OCI-LY7 (cell line): ENCODE measurements at places on chromosomes 12 and 14. TPM values are rescaled to one million over a fixed set of nuclear protein-coding genes. Genes with fewer than 3 reads are reported as not detected.
A peak's percentile ranks its signal among the peaks of the same experiment; 100 is the strongest.

DNA sequence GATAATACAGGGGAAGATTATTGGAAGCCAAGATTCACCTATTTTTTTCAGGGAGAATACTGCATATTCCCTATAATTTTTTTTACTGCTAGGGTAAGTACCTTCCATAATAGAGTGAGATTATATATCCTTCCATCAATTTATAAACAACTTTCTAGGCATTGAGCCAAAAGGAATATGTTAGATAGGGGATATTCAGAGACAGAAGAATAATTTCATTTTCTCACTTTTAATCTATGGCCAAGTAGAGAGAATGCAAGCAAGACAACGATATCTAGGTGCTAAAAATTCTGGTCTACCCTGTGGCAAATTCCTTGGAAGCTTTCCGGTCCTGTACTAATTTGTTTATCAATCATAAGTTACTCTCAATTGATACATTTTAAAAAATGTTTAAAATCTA, 69.7 kb upstream of the STAC3 start:
- DNase-seq = no peak

- DNase-seq = no peak
Observed at GRCh38 chr12:72010356-72010755, 71.7 kb downstream of the TPH2 start.

GRCh38 chr12:59927032-59927431, 331.2 kb downstream of the SLC16A7 start:
- no peak for DNase-seq

GRCh38 chr14:61516964-61517653, 178.2 kb upstream of the HIF1A start:
- no peak for DNase-seq

DNA sequence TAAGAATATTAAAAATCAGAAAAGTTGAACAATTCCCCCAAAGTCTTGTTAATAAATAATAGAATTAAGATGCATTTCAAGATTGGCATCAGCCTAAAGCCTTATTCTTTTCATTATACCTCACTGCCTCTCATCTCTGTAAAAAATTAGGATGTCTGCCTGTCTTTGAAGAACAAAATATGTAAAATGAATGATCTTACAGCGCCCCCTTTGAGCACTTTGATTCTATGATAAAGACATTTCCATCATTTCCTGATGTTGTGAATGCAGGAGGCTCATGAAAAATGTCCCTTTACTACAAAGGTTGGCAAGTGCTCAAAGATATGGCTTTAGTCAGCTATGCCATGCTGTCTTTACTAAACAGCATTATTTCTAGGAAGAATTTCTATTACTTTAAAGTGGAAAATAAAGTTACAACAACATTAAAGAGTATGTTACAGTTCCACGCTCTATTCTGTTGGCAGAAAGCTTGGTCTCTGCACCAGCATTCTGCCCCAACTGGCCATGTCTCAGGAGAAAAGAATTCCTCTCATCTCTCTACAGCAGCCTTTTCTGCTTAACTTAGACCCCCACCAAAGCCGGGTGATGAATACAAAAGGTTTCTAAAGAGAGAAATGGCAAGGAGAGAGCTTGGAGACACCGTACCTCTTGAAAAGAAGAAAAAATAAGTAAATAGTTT, 95.1 kb downstream of the LLPH start:
- DNase-seq = peak; percentile 12

- no peak for DNase-seq
Observed at GRCh38 chr14:87059060-87059839, 933.7 kb downstream of the GALC start.

- DNase-seq = no peak
Observed at GRCh38 chr12:125310461-125310860, 245.2 kb downstream of the AACS start.

DNA sequence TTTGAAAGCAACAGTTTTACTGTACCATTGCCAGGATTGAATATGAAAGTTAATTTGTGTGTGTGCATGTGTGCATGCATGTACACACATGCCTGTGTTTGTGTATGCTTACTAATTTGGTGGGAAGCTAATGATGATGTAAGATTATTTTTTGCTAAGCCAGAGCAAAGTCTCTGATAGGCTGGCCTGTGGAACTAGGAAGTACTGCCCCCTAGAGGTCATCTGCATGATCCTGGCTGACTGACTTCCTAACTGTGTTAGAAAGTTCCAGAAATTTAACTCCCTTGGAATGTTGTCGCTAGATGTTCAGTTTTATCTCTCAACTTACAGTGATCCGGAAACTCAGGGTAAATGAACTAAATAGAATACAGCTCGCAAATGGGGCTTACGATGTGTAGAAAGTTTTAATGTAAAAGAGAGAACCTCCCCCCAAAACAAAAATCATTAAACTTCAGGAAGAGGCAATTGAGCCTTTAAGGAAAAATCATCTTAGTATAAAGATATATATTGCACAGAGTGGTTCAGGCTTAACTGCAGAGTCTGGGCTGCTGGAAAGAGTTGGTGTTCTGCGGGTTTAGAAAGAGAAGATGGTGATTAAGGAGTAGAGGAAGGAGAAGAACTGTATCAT, 34.3 kb upstream of the SLC38A1 start:
- peak; percentile 60 for DNase-seq

DNA sequence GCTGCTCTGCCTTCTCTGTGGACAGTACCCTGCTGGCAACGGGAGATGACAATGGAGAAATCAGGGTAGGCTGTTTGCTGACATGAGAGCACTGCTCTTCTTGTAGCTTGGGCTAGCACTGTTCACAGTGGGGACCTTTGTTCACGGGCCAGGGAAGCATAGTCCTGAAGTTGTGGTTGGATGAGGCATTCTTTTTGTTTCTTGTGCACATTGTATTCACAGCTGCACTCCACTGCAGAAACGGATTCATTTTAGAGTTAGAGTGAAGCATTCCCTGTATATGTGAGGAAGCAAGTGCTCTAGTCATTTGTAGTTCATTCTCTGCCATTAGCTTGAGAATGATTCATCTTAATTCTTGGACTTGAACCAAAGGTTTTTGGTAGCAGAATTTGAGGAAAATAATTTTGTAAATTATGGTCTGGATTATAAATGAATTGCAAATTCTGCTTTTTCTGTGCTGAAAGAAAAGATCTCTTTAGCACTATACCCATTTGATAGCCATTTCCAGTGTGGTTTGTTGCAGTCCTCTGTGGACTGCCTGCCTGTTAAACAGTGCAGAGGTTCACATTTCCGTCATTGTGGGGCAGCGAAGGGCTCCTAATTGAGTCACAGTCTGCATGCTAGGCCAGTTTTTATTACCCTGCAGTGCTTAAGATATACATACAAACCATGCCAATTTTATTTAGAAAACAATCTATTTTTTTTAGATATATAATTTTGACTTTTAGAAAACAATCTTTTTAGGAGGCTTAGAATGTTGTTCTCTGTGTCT, 80.6 kb downstream of the APAF1 start:
- peak; percentile 56 for DNase-seq

DNA sequence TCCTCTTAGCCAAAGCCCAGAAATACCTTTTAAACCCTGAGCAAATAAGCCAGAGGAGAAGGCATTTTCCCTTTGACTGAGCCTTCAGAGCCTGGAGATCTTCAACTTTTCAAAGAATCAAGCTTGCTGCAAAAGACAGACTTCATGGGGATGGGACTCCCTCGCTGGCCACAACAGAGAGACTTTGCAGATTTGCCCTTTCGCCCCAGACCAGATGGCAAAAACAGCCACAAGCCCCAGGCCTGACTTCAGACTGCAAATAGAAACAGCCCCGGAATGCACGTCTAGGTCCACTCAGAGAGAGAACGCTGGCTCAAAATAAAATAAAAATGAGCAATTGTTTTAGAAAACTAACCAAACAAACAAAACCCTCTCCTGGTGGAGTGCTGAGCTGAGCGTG, 114.6 kb upstream of the MED13L start:
- DNase-seq = no peak

- DNase-seq = no peak
Observed at GRCh38 chr12:67424784-67425183, 155.6 kb downstream of the CAND1 start.

- no peak for DNase-seq
Observed at GRCh38 chr12:11746940-11747716, 97.7 kb downstream of the ETV6 start.

GRCh38 chr12:22287776-22288621, 46.5 kb downstream of the ST8SIA1 start:
- DNase-seq = no peak

DNA sequence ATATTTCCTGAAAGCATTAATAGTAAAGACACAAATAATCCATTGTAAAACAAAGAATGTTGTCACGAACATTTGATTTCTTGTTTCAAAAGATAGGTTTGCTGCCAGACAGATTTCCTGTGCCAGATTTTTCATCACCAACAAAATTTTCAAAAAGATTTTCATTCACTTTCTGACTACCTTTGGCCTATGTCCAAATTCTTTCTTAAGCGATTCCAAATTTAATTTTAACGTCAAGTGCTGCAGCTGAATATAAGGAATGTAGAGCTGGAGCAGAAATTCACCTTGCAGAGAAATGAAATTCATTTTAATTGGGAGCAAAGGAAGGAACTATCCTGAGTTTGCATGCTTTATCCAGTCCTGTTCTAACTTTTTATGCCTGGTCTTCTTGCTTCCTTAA, 277.4 kb downstream of the CCER1 start:
- DNase-seq = no peak

DNA sequence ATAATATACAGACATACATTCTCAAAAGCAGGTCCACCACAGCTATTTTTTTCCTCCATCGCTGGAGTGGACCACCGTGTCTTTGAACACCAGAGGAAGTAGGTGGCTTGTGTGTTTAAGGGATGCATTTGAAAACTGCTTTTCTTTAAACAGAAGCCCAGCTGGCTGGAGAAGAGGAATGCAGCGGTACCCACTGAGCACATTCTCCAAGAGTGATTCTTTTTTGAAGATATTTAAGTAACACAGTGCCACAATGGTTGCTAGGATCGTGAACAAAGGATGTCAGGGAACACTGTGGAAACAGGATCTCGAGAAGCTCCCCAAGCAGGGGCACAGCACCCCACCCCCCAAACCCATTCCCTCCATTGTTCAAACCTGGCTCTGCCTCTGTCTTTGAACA, 286.6 kb upstream of the PWP1 start:
- no peak for DNase-seq

- DNase-seq = peak; percentile 42
Observed at GRCh38 chr12:124764451-124764850, 99.2 kb downstream of the SCARB1 start.

- no peak for DNase-seq
Observed at GRCh38 chr14:37587881-37588666, 7.0 kb downstream of the FOXA1 start.

- no peak for DNase-seq
Observed at GRCh38 chr12:19382111-19382526, 57.2 kb upstream of the AEBP2 start.

- no peak for DNase-seq
Observed at GRCh38 chr12:52204095-52204930, 12.5 kb upstream of the KRT80 start.

DNA sequence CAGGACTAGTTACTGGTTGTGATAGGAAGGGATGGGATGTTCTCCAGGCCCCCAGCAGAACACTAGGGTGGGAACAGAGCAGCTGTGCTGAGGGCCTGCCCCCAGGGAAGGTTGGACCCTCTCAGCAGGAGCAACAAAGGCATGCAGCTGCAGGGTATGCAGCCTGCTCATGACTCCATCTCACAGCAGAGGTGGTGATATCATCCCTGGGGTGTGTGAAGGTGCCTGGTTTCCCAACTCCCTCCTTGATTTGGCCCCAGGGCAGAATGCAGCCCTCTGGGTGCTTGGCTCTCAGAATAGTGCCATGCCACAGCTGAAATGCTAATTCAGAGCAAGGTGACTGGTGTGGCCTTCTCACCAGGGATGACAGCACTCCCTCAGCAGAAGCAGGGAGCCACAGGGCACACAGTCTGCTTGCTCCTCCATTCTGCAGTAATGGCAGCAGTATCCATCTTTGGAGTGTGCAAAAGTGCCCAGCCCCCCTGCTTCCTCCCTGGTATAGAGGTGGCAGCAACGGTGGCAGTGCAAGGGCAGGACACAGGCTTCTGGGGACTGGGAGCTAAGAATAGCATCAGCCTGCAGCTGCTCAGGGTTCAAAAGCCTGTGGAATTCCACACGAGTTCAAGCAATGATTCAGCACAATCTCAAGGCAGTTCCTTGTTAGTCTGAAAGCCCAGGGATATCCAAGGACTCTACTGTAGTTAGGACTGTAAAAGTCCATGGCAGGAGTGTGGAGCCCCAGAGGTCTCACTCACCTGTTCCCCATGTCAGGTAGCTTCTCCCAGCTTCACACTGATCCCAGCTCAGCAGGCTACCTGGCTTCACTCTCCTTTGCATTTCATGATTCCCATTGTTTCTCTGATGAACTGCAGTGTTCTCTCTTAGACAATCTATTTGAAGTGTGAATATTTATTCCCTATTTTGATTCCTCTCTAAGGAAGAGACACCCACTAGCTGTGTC, 298.1 kb upstream of the FOXG1 start:
- no peak for DNase-seq

GRCh38 chr12:63897931-63898330, 53.4 kb downstream of the SRGAP1 start:
- DNase-seq = no peak

APOF gene
- total RNA-seq = 0.20 and 0.38 TPM in 2 replicates

EFS gene
- total RNA-seq = not detected in 2 replicates

CMTM5 gene
- not detected in 2 replicates for total RNA-seq

PAPLN gene
- total RNA-seq = 7.9 and 9.0 TPM in 2 replicates

ZC2HC1C gene
- total RNA-seq = 1.2 and 3.7 TPM in 2 replicates

EID3 gene
- total RNA-seq = 5.1 and 5.5 TPM in 2 replicates

CRIP1 gene
- total RNA-seq = 1.5 TPM in 1 of 2 replicates, not detected in the other

RERG gene
- total RNA-seq = not detected in 2 replicates
